ENCODE measurements at places on chromosomes 4 and X.
A peak's percentile ranks its signal among the peaks of the same experiment; 100 is the strongest.

- DNase-seq: no peak
Observed at GRCh38 chrX:10811111-10811510, 190.7 kb upstream of the MID1 start.

GRCh38 chr4:53706422-53707032 lies 115.2 kb upstream of the LNX1 start:
- no peak for DNase-seq

DNA sequence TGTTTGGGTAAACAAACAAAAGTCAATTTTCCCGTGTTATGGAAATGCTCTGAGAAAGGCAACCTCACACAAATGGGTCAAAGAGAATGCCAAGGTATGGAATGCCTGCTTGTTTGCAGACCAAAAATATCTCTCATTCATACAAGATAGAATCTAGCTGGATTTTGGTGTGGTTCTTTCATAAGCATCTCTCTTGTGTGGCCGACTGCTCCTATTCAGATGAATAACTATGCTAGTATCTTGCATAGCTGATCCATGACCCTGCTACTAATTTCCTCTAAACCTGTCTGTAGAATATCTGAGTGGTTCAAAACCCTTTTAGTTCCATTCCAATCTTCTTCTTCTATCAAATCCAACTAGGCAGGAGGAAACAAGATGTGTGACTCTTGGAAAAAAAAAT lies 28.2 kb upstream of the SORBS2 start:
- DNase-seq: no peak

- no peak for DNase-seq
Observed at GRCh38 chrX:139759637-139760036, 51.7 kb upstream of the MCF2 start.

DNA sequence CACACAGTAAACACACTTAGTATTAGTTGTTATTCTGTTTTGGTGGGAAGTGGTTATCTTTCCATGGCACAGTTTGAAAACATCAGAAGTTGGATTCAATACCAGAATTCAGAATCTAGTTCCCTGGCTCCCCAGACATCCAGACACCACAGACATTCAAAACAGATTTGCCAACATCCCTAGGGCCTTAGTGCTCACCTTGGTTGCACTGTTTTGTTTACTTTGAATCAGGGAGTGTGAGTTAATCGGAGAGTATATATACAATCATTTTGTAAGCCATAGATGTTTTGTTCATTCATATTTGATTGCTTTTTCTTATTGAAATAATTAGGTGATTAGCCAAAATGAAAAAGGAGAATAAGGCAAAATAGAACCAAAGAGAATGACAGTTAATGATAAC lies 324.7 kb upstream of the CLNK start:
- no peak for DNase-seq

DNA sequence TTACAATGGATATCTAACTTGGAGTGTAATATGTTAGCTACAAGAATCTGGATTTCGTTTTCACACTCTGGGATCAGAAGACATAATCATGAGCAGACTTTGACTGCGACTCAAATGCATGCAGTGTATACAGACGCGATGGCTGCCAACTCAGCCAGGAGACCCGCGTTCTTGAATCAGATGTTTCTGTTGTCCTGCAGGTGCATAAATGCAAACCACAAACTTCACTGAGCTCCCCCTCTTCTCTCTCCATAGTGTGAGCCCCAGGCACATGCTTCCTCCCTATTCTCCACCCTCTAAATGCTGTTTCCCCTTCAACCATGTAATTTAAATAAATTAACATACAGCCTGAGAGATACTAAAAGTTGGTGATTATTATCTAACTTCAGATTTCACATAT lies 347.9 kb downstream of the DCHS2 start:
- no peak for DNase-seq

DNA sequence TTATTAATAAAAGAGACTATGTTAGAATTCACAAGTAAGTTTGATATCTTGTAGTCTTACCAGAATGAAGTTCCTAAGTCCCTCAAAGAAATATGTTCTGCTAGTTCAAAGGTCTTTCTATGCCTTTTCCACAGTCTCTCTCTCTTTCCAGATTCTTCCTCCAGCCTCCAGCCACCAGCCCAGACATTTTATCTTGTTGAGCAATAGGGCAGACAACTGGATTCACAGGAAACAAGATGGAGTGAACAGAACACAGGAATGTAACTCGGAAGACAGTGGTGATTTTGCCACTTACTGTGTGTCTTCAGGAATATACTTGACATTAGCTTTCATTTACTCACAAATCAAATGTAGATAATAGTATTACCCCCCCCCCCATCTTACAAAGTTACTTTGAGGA lies 17.1 kb upstream of the CPEB2 start:
- no peak for DNase-seq

- no peak for DNase-seq
Observed at GRCh38 chrX:13669246-13669737, 16.4 kb downstream of the TCEANC start.

DNA sequence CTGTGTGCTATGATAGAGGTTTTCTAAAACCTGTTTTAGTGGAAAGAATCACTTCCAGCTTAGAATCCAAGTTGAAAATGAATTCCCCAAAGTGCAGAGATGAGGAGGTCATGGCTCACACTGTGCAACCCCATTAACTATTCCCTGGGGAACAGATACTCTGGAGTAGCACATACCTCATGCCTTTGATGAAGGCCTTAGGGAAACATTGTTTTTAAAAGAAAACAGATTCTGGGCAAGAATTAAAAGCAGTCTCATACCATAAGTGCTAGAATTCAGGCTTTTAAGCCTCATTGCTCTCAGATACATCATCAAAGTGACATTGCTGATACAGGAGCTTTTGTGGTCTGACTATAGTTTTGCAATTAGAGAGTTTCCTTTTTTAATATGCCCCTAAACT lies 115.1 kb downstream of the NDST4 start:
- DNase-seq: no peak

- no peak for DNase-seq
Observed at GRCh38 chr4:169956091-169956843, 69.9 kb downstream of the MFAP3L start.

DNA sequence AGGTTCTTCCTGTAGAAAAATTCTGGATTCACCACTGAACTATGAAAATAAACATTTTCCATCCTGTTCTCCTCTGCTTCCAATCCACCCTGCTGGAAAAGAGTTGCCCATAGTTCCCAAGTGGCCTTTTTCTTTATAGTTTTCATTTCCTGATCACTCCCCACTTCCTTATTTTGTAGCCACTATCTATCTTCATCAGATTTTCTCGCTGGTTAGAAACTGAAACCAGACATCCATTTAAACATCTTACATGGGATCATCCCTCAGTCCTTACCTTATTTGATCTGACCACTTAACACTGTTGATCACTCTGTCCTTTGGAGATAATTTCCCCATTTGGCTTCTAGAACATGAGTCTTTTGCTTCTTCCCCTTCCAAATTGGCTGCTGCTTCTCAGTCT lies 42.2 kb upstream of the SCOC start:
- no peak for DNase-seq

- DNase-seq: no peak
Observed at GRCh38 chr4:108592674-108592986, 27.7 kb upstream of the RPL34 start.

- DNase-seq: no peak
Observed at GRCh38 chr4:86928400-86929255, 6.2 kb upstream of the AFF1 start.

DNA sequence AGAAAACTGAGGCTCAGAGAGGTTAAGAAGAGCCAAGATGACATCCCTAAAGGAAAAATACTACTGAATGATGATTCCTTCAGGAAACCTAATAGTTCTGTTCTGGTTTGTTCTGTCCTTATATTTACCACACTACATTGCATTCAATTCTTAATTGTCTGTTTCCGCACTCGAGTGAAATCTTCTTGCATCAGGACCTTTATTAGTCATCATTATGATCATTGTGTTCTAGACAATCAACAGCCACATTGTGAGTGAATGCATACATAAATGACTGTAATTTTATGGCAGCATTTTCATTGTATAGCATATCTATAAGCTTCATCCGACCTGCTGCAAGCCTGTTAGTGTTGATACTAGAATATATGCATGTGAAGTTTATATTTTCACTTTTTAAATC lies 156.7 kb upstream of the FAM241A start:
- no peak for DNase-seq

GRCh38 chr4:53477636-53478035 lies 100.2 kb downstream of the FIP1L1 start:
- no peak for DNase-seq

- no peak for DNase-seq
Observed at GRCh38 chr4:151783867-151784266, 23.1 kb upstream of the GATB start.

DNA sequence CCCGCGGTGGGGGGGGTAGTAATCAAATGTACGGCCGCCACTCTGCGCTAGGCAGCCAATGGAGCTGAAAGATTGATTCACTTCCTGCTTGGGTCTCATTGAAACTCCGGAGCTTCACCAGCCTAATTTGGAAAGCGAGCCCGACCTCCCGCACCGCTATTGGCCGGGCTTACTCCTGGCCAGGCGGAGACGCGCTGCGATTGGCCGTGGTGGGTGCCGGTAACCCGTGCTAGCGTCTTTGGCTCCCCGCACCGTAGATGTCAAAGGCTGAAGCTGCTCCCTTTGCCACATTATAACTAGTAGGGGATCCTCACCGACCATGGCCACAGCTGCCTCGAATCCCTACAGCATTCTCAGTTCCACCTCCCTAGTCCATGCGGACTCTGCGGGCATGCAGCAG lies at the start of gene POU3F4:
Gene POU3F4, plus strand, starts transcription at position 285 of the 400 bp plus-strand sequence. Its CDS starts 35 bp downstream, at position 320.
- no peak for DNase-seq

- DNase-seq: no peak
Observed at GRCh38 chrX:20378233-20378920, 111.7 kb upstream of the RPS6KA3 start.

GRCh38 chr4:98516042-98516440 lies 142.4 kb downstream of the TSPAN5 start:
- no peak for DNase-seq

- no peak for DNase-seq
Observed at GRCh38 chr4:106585915-106586349, 217.4 kb upstream of the GIMD1 start.

DNA sequence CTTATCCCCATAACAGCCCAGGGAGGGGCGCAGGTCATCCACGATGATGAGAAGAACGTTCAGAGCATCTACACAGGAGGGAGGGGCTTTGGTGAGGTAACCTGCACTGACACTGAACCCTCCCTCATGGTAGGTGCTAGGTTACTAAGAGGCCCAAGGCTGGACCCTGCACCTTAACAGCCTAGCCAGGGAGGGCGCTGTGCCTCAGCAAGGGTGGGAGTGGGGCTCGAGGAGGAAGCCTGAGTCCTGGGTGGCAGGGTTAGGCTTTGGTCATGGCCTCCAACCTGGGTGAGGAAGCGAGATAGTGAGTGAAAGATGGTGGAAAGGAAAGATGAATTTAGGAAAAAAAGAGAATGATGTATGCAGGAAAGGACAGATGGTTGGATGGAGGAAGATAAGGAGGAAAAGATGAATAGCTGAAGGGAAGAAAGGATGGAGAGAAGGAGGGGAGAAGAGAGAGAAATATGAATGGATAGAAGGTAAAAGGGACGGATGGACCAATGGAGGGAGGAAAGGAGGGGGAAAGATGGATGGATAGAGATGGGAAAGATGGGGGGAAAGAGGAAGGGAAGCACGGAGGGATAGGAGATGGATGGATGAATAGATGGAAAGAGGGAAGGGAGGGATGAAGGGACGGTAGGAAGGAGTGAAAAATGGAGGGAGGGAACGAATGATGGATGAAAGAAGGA lies 736 bp downstream of the IDS start:
- DNase-seq: no peak

DNA sequence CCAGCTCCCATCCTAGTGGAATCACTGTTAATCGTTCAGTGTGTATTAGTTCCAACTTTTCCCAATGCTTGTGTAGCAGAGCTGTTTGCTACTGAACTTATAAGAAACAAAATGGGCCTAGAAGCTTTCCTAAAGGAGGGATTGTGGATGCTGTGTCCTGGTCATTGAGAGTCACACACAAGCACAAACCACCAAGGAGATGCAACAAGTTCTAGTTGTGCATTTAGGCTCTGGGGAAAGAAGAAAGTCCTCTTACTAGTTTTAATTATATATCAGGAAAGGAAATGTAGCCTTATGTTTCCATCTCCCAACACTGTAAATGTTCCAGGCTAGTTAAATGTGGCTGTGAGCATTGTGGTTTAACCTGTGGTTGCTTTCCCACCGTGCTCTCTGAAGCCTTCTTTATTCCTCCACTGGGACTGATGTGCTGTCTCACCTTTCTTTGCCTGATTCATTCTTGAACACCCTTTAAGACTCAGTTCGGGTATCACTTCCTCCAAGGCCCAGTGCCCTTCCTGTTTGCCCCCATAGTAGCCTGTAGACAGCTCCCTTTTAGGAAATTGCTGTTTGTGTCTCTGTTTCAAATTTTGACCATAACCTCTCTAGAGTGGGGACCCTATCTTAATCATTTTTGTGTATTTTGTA lies 34.3 kb downstream of the ATP10D start:
- no peak for DNase-seq

- no peak for DNase-seq
Observed at GRCh38 chr4:152050106-152050505, 289.3 kb upstream of the GATB start.

DNA sequence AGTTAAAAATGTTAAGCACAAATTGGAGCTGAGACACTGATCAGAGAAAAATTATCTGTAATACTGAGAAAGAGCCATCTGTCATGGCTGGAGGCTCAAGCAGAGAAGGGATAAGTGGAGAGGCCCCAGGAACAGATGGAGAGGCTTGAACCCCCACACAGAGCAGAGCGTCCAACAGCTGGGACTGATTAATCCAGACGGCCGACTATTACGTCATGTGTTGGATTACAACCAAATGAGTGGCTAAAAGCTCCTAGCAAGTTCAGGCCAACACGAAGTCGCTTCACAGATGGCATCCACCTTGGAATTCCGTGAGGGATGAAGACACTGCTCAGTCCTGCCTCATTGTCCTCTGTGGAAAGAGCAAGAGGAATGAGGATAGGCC lies 57.7 kb upstream of the ATXN3L start:
- peak; percentile 72 for DNase-seq

GRCh38 chr4:108213723-108214122 lies 45.0 kb upstream of the LEF1 start:
- no peak for DNase-seq

GRCh38 chr4:132427125-132427524 lies 722.0 kb upstream of the PCDH10 start:
- DNase-seq: no peak

DNA sequence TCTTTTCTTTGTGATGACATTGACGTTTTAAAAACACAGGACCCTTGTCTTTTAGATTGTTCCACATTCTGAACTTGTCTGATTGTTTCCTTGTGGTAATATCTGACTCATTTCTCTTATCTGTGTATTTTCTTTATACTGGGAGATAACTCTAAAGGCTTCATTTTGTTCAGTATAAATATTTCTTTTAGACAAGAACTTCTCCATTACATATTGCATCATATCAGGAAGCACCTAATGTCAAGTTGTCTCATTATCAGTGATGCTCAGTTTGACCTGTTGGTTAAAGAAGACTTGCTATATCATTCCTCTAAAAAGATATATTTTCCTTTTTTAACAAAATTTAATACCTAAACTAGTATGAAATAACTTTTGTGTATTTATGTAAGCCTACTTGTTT lies 152.3 kb upstream of the BMP3 start:
- DNase-seq: no peak

- peak; percentile 36 for DNase-seq
Observed at GRCh38 chrX:48648336-48648751, 35.3 kb upstream of the WAS start.
